AG10803 (cell line): ENCODE measurements at places on chromosomes 4 and X.

DNA sequence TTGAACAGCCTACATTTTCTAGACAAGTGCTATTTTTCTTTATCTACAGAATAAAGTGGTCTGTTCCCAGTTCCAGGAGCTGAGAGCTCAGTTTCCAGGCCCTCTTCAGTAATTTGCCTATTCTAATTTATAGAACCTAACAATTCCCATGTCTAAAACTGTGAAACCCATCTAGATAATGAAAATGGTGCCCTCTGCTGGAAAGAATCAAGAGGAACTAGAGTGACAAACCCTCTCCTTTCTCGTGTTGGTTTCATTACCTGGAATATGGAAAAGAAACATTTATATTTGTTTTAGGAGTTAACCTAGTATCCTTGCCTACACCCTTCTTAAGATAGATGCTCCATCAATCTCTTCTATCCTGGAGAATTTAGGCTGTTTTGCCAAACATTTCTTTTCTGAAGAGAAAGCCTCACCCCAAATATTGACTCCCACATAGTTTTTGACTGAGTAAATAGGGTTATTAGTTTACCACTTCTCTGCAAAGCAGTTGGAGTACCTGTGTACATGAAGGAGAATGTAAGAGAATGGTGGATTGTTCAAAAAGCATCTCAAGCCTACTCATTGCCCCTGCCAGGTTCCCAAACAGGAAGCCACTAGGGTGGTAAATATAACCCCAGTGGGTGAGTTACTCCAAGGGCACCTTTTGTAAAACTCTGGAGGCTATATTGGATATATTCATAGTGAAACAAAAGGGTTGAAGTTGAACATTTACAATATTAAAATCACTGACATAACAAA is 121.6 kb downstream of the RASL11B start:
- DNase-seq, result peak; percentile 59

- peak; percentile 67 for DNase-seq
These were observed 533 bp downstream of the IL15 start for GRCh38 chr4:141636771-141637460.

- no peak for DNase-seq
These were observed 608.1 kb upstream of the AADAT start for GRCh38 chr4:170697845-170698244.

DNA sequence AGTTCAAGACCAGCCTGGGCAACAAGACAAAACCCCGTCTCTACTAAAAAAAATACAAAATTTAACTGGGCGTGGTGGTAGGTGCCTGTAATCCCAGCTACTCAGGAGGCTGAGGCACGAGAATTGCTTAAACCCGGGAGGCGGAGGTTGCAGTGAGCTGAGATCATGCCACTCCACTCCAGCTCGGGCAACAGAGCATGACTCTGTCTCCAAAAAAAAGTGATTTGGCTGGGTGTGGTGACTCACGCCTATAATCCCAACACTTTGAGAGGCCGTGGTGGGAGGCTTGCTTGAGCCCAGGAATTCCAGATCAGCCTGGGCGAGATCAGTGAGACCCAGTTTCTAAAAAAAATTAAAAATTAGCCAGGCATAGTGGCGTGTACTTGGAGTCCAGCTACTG is 4.1 kb downstream of the OPHN1 start:
- peak; percentile 33 for DNase-seq

- DNase-seq, result no peak
These were observed 340.7 kb downstream of the DHX15 start for GRCh38 chr4:24243641-24244040.

DNA sequence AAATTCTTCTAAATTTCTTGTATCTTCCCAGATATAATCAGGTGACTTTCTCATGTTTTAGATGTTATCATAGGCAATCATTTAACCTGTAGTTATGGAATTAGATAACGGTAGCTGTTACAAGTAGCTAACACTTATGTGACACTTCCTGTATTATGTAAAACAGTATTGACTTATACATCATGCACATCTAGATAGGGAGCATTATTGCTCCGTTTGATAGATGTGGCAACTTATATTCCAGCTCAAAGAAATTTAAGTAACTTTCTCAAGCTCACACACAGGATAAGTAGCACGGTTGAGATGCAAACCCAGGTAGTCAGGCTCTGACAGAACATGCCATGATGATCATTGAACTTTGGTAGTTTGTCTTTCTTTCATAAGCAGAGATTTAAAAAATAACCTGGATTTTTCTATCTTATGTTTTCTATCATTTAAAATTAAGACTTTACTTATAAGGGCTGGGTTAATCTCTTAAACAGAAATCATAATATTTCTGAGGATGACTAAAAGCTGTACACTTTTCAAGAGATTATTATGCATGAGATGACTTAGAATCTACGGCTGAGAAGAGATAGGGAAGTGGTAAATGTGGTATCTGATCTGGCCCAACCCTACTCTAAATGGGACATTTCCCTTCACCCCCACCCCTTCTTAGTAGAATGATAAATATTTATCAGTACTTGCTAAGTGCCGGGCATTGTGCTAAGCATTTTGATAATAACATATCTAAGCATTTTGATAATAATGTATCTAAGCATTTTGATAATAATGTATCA is 69.1 kb upstream of the HPGD start:
- no peak for DNase-seq

DNA sequence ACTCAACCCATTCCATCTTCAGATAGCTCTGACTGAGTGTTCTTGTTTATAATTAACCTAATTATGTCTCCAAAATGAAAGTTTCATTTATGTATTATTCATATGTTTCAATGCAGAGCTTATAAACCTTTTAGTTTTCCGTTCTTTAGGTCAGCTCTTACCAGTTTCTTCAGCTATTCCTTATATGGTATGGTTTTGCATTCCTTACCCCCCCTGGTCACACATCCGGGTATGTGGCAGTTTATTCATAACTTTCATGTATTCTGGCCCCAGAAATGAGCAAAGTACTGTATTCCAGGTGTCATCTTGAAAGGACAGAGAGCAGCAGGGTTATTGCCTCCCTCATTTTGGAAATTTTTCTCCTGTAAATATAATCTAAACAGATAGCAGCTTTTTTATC is 16.8 kb upstream of the IGSF1 start:
- no peak for DNase-seq

DNA sequence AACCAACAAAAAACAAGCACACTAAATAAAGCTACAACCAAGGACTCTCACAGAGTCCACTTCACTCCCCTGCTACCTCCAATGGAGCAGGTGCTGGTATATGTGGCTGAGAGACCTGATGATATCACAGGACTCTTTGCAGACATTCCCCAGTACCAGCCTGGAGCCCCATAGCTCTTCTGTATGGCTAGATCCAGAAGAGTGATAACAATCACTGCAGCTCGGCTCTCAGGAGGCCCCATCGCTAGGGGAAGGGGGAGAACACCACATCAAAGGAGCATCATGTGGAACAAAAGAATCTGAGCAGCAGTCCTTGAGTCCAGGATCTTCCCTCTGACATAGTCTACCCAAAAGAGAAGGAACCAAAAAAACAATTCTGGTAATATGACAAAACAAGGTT is 237.1 kb upstream of the TLL1 start:
- DNase-seq, result no peak

- DNase-seq, result peak; percentile 5
These were observed 359.3 kb downstream of the GRXCR1 start for GRCh38 chr4:43251841-43252240.

- DNase-seq, result peak; percentile 76
These were observed 1384.8 kb downstream of the FAM133A start for GRCh38 chrX:95058815-95059214.
